T-helper 17 cell (primary cell): ENCODE measurements at places on chromosomes 13 and 19. TPM values are rescaled to one million over a fixed set of nuclear protein-coding genes. Genes with fewer than 3 reads are reported as not detected.

ZFP14 gene
- 4.7 TPM for total RNA-seq

CEACAM16 gene
- total RNA-seq: not detected

DNA sequence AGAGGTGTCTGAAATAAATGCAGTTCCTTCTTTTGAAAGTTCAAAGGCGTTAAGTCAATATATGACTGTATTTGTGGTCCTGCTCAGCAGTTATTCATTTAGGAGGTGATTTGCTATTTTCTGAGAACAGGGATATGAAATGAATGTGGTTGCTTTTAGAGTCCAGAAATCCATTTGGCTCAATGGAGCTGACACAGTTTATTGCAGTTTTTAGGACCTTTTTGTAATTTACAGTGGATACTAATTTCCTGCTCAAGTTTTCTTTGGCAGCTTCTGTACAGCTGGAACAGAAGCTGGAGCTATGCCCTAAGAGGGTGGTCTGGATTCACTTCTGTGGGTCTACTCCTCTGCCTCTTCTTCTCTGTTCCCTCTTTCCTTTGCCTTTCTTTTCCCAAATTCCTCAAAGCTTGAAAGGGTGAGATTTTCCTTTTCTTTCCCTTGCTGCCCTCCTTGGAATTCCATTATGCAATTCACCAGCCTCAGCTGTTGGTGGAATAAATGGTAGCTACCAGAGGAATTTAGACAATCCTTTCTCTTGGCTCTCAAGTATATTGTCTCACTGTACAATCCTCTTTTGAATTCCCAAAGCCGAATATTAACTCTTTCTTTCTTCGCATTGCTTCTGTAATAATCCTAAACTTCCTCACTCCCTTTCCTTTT is 39.9 kb downstream of the ITGBL1 start:
- H3K36me3 ChIP-seq: no peaks in the 10 kb centered on the region
- H3K27ac ChIP-seq: no peak overlapping the region
- H3K27me3 ChIP-seq: peaks cover 11% of the 10 kb centered on the region
- H3K4me3 ChIP-seq: no peak overlapping the region
- DNase-seq: no peak
- peaks cover 2% of the 10 kb centered on the region for H3K4me1 ChIP-seq

GIPC3 gene
- 3.3 TPM for total RNA-seq

GRCh38 chr13:61276401-61276800 is 139.2 kb downstream of the PCDH20 start:
- DNase-seq: no peak
- no peak overlapping the region for H3K27ac ChIP-seq
- H3K27me3 ChIP-seq: no peaks in the 10 kb centered on the region
- no peak overlapping the region for H3K4me3 ChIP-seq

MBD3L2 gene
- not detected for total RNA-seq

CAMSAP3 gene
- total RNA-seq: 0.44 TPM

ERICH4 gene
- total RNA-seq: not detected

DNA sequence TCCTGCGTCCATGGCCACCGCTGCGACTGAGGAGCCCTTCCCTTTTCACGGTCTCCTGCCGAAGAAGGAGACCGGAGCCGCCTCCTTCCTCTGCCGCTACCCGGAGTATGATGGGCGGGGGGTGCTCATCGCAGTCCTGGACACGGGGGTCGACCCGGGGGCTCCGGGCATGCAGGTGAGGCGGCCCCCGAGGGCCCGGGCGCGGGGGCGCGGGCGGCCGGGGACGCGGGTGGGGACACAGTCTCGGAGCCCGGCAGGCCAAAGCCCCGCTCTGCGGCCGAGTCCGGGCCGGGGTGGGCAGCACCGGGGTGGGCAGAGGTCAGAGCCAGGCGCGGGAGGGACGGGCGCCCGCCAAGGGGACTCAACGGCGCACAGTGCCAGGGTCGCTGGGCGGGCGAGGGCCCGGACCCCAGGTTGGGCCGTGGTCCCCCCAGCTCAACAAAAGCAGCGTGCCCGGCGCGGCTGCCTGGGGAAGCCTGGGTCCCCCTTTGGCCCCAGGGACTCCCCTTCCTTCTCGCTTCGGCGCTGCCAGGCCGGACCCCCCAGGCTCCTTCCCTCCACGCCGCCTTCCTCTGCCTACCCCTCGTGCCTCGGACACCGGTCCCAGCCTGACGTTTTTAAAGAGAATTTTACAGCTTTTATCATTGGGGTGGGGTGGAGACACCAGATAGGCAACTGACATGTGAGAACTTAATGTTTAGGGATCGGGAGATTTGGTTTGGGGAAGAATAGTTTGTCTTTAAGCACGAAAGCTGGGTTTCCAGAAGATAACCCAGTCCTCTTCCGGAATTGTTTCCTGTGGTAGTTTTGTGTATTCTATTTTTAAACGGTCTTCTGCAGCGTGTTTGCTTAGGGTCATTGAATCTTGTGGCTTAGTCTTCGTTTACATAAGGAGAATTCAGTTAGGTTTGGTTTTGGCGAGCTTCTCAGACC is 509 bp downstream of the TPP2 start:
- no peak for DNase-seq
- H3K4me3 ChIP-seq: peak overlapping the region; percentile 98
- peaks cover 51% of the 10 kb centered on the region for H3K4me1 ChIP-seq
- H3K27ac ChIP-seq: peak overlapping the region; percentile 100
- H3K27me3 ChIP-seq: no peaks in the 10 kb centered on the region

DNA sequence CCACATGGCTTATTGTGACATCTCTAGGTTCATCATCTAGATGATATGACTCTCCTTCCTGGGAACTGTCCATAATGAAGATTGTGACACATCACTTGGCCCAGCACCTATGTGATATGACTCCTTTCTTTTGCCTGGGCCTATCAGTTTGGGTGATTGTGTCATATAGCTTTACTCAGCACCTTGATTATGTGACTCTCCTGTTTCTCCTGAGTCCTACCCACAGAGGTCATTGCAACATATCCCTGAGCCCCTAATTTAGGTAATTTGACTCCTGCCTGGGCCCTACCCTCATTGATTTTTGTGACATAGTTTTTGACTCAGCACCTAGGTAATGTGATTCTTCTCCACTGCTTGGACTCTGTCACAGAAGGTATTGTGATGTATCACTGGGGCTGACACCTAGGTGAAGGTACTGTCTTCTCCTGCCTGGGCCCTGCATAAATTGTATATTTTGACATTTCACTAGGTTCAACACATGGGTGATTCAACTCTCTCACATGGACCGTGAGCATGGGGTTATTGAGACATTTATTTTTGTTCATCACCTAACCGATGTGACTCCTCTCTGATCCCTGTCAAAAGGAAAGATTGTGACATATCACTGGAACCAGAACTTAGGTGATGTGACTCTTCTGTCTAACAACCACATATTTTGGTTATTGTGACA is 26.2 kb upstream of the ZNF254 start:
- H3K4me1 ChIP-seq: peaks cover 15% of the 10 kb centered on the region
- H3K4me3 ChIP-seq: no peak overlapping the region
- DNase-seq: no peak
- peaks cover 17% of the 10 kb centered on the region for H3K36me3 ChIP-seq
- no peaks in the 10 kb centered on the region for H3K27me3 ChIP-seq
- H3K27ac ChIP-seq: no peak overlapping the region

DNA sequence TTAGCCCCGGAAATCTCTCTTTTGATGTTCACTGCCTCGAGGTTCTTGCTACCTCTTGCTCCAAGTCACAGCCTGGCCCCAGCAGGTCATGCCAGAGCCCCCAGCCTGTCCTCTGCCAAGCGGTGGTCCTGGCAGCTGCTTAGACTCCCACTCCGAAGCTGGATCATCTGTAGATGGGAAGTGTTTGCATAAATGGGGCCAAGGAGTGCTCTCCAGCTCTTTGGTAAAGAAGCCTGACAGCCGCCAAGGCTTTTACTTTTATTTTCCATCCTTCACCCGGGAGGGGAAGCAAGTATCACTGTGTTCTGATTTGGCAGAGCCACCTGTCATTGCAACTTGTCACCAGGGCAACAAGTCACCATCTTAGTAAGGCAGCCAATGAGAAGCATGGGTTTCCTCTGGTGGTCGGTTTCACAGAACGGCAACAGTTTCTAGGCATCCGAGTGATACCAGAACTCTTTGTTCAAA is 10.6 kb upstream of the RETN start:
- no peaks in the 10 kb centered on the region for H3K36me3 ChIP-seq
- H3K27me3 ChIP-seq: no peaks in the 10 kb centered on the region
- DNase-seq: no peak
- H3K27ac ChIP-seq: peak overlapping the region; percentile 88
- peak overlapping the region; percentile 73 for H3K4me3 ChIP-seq
- H3K4me1 ChIP-seq: peaks cover 13% of the 10 kb centered on the region

GRCh38 chr19:17883627-17884410 is 12.1 kb downstream of the SLC5A5 start:
- H3K4me3 ChIP-seq: no peak overlapping the region
- no peak overlapping the region for H3K27ac ChIP-seq
- H3K4me1 ChIP-seq: no peaks in the 10 kb centered on the region
- no peak for DNase-seq
- no peaks in the 10 kb centered on the region for H3K27me3 ChIP-seq
- no peaks in the 10 kb centered on the region for H3K36me3 ChIP-seq

GRCh38 chr13:87677043-87677495 is 5.9 kb downstream of the SLITRK5 start:
- peak overlapping the region; percentile 79 for H3K4me3 ChIP-seq
- H3K36me3 ChIP-seq: peaks cover 3% of the 10 kb centered on the region
- no peak for DNase-seq
- H3K4me1 ChIP-seq: peaks cover 5% of the 10 kb centered on the region
- H3K27me3 ChIP-seq: peaks cover 43% of the 10 kb centered on the region
- H3K27ac ChIP-seq: no peak overlapping the region

DNA sequence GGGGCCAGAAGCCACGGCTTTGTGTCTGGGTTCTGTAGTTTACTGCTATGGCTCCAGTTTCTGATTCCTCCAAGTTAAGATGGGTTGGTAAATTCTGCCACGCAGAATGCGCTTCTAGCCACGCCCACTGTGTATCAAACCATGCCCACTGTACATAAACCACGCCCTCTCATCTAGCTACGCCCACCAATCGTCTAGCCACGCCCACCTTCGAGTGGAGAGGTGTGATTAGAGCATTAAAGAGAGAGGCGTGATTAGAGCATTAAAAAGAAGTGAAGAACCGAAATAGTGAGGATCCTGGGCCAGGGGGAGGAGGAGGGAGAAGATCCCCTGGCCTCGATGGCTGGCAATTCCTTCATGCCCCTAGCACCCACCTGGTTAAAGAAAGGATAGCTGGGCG is 43.7 kb upstream of the ADGRE5 start:
- H3K27me3 ChIP-seq: no peaks in the 10 kb centered on the region
- no peak overlapping the region for H3K4me3 ChIP-seq
- H3K36me3 ChIP-seq: no peaks in the 10 kb centered on the region

GIPR gene
- total RNA-seq: 4.6 TPM

ERFL gene
- total RNA-seq: 3.1 TPM
